DMS53 (cell line): ENCODE measurements at places on chromosomes 1 and 21.
A peak's percentile ranks its signal among the peaks of the same experiment; 100 is the strongest.

DNA sequence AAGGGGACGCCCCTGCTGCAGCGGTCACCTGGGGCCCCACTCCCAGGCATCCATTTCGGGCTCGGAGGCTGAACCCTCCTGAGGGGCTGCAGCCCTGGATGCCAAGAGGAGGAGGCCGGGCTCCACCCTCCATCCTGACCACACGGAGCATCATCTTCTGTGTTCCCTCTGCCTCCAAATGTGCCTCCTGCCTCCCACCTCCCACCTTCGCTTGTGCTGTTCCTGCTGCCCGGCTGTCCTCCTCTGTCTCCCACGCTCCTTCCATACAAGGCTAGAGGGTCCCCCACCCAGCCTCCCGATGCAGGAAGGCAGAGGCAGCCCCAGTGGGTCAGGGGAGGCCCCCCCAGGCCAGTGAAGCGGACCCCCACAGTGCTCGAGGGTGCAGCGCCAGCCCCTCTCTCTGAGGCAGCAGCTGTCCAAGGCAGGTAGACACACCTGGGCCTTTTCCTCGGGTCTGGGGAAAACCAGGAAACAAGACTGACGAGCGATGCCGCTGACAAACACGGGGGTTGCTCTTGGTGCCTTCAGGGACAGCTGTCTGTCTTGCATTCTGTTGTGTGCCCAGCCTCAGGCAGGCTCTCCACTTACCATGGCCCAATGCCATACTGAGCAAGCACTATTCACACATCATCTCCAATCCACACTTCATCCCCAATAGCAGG, 16.8 kb upstream of the PLEKHG5 start:
- peak; percentile 41 for DNase-seq

GRCh38 chr21:27045281-27045985, 78.5 kb upstream of the ADAMTS5 start:
- no peak for DNase-seq

DNA sequence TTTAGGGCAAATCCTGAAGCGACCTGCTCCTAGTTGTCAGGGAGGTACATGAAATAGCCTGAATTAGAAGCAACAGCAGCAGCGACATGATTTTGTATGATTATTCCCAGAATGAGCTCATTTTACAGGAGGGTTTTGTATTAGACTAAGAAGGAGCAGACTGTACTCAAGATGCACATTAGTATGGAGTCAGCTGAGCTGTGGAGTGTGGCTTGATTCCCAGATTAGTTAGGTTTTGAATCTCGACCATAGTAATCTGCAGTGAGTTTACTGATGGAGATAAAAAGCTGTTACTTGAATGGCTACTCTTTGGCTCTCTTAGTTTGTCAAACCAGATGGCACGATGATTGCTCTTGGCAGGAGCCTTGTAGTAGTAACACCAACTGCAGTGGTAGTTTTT, 143.1 kb downstream of the PHTF1 start:
- no peak for DNase-seq

DNA sequence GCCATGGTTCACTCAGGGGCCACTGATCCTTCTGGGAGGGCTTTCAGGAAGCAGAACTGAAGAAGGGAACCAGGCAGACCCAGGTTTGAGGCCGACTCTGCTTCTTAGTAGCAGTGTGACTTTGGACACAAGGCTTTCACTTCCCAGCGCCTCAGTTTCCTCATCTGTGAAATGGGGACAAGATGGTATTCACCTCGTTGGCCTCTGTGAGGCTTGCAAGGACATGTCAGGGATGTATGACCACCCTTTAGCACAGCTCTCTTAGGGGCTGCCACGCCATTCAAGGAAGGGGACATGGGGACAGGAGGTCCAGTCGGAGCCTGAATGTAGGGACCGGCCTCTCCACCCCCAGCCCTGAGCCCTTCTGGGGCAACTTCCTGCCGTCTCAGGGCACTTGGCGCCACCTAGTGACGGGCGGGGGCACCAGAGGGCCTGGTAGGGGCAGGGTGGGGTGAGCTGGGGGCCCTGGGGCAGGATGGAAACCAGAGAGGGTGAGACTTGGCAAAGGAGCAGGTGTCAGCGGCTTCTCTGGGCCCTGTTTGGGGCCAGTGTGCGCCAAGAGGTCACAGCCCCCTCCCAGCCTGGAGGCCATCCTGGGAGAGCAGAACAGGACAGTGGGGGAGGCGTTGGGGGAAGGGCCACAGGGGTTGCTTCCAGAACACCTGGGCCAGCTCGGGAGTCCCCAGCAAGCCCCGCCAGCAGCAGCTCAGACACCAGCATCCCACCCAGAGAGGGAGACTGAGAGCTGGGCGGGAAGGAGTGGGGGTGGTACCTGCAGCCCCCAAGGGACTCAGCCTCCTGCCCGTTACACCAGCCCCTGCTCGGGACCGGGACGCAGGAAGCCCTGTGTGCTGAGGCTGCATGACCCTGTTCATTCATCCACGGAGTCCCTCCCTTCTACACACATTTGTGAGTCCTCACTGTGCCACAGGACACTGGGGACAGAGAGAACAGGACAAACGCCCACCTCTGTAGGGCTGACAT, 102.5 kb upstream of the TARDBP start:
- DNase-seq = peak; percentile 75

DNA sequence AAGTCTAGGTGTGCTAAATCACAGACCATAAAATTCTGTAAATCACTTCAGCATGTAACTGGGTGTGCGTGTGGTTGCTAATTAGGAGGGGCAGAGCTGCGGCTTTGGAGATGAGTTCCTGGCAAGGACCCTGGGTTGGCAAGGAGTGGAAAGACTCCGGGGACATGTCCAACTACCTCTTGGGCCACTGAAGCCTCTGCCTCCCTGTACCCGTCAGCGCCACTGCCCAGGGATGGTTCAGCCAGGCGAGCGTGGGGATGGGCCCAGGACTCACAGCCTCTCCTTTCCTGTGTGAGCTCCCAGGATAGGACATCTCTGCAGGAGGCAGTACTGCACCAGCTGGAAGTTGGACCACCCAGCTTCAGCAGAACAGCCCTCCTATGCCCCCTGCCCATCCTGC, 386.4 kb upstream of the VAMP3 start:
- DNase-seq = no peak

DNA sequence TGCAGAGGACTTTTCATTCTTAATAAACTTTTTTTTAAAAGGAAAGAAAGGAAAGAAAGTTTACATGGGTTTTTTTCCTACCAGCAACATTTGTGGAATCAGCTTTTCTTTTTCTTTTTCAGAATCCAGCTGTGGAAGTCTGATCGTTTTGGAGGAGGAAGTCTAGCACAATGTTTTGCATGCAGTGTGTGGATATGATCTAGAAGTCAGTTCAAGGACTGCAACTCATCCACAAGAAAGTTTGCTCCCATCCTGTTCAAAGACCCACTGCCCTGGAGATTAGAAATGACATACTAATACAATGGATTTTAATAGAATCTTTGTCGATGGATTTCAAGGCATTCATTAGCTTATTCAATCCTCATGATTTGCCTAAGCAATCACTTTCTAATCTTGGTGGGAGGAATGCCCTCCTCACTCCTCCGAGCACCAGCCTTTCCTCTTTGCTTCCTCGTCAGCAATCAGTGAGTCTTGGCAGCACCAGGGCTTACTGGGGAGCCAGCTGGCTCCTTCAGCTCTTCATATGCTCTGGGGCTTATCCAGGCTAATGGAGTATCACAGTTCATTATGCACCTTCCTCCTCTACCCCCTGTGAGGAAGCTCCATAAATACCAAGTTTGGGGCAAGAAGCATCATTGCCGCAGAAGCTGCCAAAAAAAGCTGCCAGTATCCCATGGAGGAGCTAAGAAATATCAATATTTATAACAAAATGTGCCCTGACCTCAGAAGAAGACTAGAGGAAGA, 392.3 kb upstream of the PKN2 start:
- no peak for DNase-seq

GRCh38 chr1:30982937-30983336, 74.4 kb upstream of the SDC3 start:
- DNase-seq = no peak

DNA sequence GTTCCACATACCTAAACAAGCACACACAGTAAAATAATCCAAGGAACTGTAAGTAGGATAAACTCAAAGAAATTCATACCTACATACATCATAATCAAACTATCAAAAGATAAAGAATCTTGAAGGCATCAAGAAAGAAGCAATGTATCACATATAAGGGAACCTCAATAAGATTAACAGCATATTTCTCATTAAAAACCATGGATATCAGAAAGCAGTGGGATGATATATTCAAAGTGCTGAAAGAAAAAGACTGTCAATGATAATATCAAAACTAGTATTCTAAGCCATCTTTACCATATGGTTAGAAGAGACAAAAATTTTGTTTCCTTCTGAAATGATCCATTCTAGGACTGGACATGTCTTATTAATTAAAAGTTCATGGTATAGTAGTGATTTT, 37.1 kb upstream of the ADAM30 start:
- no peak for DNase-seq

DNA sequence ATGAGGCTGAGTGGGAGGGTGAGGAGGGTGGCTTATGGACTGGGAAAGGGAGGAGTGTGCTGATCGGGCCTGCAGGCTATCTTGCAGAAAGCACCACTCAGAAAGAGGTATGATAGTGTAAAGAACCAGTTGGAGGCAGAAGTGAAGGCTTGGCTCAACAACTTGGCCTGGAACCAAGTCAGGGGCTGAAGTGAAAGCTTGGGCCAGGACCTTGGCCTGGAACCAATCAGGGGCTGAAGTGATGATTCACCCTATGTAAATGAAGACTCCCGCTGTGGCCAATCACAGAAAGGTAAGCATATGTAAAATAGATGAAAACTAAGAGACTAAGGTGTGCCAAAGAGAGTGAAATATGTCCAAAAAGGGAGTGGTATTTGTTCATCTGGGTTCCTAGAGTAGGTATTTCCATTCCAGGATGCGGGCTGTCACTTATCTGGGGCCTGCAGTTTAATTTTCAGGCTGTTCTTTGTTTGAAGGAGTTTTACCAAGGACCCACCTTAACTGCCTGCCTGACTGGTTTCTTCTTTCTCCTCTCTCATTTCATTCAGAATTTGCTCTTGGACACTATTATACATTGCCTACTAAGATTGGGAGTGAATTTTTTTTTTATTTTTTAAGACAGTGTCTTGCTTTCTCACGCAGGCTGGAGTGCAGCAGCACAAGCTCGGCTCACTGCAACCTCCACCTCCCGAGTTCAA, 5.1 kb upstream of the RFX5 start:
- peak; percentile 44 for DNase-seq

DNA sequence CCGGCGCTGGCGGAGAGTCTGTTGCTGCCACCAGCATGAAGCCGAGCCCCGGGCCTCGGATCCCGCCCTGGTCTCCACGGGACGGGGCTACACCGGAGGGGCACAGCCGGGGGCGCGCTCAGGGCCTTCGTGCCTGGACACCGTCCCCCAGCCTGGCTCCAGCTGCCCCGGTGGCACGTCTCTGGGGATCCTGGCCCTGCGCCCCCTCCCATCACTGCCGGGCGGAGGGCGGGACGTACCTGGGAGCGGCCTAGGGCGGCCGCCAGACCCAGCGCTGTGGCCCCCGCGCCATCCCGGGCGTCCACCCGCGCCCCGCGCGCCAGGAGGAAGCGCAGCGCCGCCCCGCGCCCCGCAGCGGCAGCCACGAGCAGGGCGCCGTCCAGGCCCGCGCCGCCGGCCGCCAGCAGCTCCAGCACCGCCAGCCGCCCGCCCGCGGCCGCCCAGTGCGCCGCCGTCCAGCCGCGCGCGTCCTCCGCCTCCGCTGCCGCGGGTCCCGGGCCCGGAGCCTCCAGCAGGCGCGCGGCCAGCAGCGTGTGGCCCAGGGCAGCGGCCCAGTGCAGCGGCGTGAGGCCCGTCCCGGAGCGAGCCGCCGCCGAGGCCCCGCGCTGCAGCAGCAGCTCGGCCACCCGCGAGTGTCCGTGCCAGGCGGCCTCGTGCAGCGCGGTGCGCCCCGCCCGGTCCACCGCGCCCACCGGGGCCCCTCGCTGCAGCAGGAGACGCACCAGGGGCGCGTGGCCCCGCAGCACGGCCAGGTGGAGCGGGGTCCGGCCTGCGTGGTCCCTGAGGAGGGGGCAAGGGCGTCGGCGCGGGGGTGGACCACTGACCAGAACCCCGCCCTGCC, 1.0 kb downstream of the ANKRD65 start:
- peak; percentile 70 for DNase-seq

GRCh38 chr1:100387657-100388350, 35.5 kb downstream of the CDC14A start:
- DNase-seq = peak; percentile 60

GRCh38 chr1:181326348-181326747, 157.0 kb upstream of the CACNA1E start:
- no peak for DNase-seq

GRCh38 chr1:53206735-53207379, 10.2 kb downstream of the CPT2 start:
- DNase-seq = no peak

GRCh38 chr1:168468042-168468809, 75.6 kb downstream of the XCL2 start:
- no peak for DNase-seq

- no peak for DNase-seq
Observed at GRCh38 chr1:245956225-245956624, 550.9 kb downstream of the SMYD3 start.

DNA sequence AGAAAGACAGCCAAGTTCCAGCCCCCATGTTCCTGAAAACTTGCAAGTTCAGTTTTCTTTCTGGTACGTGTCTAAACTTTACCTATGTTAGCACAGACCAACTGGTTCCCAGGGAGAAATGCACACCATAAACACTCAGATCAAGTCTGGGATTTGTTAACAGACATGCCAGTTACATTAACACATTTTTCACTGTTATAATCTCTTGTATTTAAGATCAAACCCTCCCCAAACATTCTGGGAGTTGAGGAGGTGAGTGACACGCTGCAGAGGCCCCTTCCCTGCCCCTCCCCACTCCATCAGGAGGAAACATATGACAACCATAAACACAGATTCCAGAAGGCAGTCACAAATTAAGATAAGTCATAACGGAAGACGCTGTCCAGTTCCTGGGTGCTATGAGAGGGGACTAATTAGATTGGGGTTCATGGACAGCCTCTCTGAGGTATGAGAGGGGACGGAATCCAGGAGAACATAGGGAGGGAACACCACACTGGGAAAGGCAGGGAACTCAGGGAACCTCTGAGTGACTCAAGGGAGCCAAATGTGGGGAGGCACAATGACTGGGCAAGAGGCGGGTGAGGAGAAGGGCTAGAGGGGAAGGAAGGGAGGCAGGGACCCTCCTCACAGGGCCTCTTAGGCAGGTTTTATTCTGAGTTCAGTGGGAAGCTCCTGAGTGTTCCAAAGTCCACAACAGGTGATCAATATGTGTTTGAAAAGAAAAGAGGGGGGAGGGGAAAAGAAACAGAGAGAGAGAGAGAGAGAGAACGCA, 25.0 kb downstream of the DUSP10 start:
- peak; percentile 45 for DNase-seq

GRCh38 chr1:225851805-225852204, 30.4 kb downstream of the TMEM63A start:
- no peak for DNase-seq

DNA sequence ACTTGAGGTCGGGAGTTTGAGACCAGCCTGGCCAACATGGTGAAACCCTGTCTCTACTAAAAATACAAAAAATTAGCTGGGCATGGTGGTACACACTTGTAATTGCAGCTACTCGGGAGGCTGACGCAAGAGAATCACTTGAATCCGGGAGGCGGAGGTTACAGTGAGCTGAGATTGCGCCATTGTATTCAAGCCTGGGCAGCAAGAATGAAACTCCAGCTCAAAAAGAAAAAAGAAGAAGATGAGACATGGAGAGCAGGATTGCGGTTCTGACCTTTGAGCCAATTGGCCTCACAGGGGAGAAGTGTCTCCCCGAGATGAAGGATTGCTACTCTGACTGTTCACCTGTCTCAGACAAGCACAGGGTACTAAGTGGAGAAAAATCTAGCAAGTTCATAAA, 6.6 kb downstream of the SCCPDH start:
- no peak for DNase-seq

- DNase-seq = peak; percentile 89
Observed at GRCh38 chr1:6581561-6582305, 1.9 kb downstream of the ZBTB48 start.

GRCh38 chr1:2300004-2300771, 72.1 kb downstream of the SKI start:
- no peak for DNase-seq
